Kidney capillary endothelial cell (primary cell): ENCODE measurements at places on chromosomes 2 and 18.

DNA sequence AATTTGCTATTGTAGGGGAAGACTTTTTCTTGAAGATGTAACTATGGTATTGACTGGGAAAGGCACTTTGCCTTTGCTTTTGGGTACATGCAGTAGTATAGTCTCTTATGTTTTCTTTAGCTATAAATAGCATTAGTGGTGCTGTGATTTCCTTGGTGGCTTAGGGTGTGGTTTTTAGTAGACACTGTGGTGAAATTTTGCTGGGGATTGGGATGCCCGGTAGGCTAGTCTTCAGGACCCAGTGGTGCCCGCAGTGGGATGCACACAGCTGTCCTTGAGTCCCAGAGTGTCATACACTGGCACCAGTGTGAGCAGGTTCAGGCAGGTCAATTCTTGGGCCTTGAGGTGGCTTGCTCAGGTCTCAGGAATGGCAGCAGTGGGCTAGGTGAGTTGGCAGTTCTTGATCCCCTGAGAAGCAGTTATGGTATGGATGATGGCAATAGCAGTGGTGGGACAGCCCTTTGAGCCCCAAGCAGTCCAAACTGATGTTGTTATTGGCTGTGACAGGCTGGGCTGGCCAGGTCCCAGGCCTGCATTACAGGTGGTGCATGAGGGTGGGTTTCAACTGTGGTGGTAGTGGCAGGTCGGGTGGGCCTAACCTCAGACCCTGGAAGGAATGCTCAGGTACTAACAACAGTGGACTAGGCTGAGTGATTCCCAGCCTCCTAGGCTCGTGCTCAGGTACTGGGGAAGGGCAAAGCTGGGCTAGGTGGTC is 124.3 kb downstream of the XRCC5 start:
- DNase-seq = no peak

DNA sequence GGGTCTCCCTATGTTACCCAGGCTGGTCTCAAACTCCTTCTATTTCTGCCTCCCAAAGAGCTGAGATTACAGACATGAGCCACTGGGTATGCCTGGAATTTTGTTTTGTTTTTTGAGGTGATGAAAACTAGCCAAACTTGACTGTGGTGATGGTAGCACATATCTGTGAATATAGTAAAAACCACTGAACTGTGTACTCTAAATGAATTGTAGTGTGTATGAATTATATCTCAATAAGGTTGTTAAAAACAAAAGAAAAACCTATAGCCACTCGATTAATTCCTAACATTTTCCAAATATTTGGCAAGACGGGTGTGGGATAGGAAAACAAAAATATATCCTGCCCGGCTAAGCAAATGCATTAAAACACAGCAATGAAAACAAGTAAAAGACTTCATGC is 1302.3 kb upstream of the CHAC2 start:
- no peak for DNase-seq

DNA sequence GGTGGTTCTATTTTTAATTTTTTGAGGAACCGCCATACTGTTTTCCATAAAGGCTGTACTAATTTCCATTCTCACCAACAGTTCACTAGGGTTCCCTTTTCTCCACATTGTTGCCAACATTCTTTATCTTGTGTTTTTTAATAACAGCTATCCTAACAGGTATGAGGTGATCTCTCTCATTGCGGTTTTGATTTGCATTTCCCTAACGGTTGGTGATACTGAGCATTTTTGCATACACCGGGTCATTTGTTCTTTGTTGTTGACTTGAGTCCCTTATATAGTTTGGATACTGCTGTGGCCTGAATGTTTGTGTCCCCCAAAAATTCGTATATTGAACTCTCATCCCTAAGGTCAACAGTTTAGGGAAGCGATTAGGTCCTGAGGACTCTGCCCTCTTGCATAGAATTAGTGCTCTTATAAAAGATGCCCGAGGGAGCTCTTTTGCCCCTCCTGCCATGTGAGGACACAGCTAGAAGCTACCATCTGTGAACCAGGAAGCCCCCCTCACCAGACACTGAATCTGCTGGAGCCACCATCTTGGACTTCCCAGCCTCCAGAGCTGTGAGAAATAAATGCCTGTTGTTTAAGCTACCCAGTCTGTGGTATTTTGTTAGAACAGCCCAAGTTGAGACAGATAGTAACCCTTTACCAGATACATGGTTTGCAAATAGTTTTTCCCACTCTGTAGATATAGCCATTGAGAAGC is 4.7 kb downstream of the IMP4 start:
- no peak for DNase-seq

DNA sequence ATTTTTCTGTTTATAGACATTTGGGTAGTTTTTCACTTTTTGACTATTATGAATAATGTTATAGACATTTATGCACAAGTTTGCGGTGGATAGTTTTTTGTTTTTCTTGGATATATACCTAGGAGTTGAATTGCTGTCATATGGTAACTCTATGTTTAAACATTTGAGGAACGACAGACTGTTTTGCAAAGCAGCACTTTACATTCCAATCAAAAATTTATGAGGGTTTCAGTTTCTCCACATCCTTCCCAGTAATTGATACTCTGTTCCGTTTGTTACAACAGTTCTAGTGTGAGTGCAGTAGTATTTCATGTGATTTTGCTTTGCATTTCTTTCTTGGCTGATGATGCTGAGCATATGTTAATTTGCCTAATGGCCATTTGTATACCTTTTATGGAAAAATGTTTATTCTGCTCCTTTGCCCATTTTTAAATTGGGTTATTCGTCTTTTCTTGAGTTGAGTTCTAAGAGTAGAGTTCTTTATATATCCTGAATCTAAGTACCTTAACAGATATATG is 617.3 kb upstream of the LRATD1 start:
- DNase-seq = no peak

- DNase-seq = no peak
These were observed 2.0 kb downstream of the DLX1 start for GRCh38 chr2:172087207-172087779.

DNA sequence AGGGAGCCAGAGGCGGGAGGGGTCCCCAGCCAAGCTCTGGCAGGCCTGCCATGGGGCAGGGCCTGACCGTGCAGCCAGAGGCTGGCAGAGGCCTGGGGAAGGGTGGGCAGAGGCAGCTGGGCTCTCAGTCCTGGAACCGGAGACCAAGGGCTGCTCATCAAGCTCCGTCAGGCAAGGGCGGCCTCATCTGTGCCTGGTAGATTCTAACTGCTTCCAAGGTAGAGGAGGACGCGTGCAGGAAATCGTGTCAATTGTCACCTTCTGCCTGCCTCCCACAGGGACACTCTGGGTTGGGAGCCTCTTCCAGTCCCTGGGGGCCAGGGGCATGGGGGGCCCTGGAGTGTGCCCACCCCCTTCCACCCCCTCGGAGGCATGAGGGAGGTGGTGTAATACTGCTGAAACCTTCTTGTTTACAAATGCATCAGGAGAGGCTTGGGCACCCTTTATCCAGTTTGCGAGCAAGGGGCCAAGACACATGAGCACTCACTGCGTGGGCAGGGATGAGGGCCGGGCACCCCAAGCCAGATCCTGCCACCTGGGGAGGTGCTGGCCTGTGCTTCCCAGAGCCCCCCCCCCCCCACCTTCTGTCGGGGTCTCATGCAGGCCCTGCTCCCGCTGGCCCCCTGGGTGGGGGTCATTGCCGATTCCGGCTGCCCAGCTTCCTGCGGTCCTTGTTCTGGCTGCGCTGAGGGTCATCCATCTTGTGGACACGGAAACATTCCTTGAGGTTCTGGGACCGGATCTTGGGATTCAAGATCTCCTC is 9.0 kb downstream of the SNORC start:
- no peak for DNase-seq

GRCh38 chr2:165219481-165219880 is 15.6 kb upstream of the SCN3A start:
- DNase-seq = no peak

- DNase-seq = no peak
These were observed 58.2 kb downstream of the ANKMY1 start for GRCh38 chr2:240499309-240500301.

DNA sequence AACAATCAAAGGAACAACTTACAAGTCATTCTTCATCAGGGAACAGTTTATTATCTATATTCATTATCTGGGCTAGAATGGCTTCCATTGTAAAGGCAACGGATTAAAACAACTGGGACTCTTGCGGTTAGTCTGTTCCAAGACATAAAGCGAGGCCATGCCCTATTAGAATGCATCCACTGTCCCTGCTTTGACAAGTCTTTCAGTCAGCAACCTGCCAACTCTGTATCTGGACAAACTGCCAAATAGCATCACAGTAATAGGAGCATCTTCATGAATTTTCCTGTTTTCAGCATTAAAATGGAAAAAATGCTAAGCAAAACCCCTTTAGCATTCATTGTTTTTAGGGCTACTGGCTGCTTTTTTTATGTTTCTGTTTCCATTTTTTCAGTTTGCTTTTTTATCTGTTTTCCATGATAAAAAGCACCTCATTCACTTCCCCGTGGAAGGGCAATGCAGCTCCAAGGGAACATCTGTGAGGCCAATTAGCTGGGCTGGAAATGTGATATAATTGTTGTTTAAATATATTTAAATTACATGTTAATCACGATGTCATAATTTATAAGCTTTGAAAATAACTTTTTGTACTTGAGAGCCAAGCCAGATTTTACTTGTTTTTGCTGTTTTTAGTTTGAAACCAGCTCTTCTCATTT is 834.3 kb downstream of the CPS1 start:
- no peak for DNase-seq

DNA sequence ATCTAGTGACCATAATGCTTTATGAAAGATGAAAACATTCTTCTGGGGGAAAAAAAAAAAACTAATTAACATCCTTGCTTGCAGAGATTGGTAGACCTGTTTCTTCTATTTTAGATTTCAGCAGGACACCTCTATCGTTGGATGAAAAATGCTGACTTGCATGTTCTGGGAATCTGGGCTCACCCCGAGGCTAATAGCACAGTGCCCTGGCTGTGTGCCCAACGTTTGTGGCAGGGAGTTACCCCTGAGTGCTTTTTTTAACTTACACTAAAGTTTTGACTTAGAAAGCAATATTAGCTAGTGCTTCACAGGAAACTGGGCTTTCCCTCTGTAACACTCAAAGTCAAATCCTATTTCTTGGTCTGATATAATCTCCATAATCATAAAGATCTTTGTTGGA is 233.2 kb downstream of the SLC8A1 start:
- no peak for DNase-seq

GRCh38 chr2:117308861-117309770 is 505.4 kb upstream of the DDX18 start:
- no peak for DNase-seq

- no peak for DNase-seq
These were observed 1122.8 kb upstream of the CELF4 start for GRCh38 chr18:38688416-38688815.

- DNase-seq = no peak
These were observed 48.2 kb downstream of the ADI1 start for GRCh38 chr2:3470856-3471737.

GRCh38 chr18:2961821-2962220 is 51.1 kb downstream of the LPIN2 start:
- DNase-seq = no peak

DNA sequence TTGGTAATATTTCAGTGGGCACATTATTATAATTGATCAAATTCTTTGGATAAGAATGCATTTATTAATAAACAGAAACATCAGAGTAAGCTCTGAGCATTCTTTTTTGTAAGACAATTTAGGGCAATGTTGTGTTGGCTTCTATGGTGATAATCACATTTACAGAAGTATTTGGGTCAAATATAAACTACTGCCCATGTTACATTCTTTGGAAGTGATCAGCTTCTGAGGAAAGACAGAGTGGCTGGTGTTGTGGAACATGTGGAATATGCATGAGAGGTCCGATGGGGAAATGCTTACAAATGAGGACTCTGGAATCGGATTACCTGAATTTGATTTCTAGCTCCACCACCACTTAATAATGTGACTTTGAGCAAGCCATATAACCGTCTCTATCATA is 19.4 kb downstream of the SERPINB13 start:
- DNase-seq = no peak

GRCh38 chr18:47809420-47809819 is 121.0 kb downstream of the SMAD2 start:
- no peak for DNase-seq

DNA sequence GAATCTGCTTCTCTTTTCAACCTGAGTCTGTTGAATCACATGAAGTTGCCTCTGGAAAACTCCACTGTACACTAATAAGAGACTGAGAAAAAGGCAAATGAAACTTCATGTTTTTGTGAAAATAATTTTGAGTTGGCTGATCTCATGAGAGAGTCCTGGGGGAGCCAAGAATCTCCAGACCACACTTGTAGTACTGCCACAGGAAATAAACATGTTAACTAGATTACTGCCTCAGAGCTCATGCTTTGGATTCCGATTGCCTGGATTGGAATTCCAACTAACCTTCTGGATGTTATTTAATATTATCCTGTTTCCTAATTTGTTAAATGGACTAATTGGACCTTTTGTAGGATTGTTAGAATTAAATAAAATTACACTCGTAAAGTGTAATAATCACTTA is 25.2 kb downstream of the NUP35 start:
- DNase-seq = no peak

- DNase-seq = no peak
These were observed 141.5 kb upstream of the FIGN start for GRCh38 chr2:163877316-163877715.

DNA sequence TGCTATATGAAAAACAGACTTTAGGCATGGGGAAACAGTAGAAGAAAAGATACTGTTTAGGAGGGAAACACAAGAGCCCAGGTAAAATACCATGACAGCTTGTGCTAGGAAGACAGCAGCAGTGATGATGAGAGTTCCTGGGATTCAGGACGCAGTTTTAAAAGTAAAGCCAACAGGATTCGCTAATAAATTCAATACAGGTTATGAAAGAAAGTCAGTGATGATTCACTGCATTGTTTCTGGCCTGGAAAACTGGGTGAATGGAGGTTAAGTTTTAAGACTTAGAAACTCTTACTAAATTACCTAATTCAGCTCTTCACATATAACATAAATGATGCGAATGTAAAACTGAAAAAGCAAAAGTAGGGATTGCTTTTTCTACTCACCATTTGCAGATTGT is 27.9 kb upstream of the RNU4ATAC start:
- no peak for DNase-seq

DNA sequence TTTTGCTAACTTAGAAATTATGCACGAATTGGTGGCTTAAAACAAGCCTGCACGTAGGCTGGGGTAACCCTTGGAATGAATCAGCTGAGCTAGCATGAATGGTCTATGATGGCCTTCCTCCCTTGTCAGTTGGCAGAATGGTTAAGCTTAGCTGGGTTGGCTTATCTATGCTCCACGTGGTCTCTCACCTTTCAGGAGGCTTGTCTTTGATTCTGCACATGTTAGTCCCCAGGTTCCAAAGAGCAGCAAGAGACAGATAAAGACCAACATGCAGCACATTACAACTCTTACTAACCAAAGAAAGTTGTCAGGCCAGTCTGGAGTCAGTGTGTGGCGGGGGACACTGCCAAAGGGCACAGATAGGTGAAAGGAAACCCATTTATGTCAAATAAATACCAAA is 700.9 kb upstream of the SYT4 start:
- DNase-seq = no peak

DNA sequence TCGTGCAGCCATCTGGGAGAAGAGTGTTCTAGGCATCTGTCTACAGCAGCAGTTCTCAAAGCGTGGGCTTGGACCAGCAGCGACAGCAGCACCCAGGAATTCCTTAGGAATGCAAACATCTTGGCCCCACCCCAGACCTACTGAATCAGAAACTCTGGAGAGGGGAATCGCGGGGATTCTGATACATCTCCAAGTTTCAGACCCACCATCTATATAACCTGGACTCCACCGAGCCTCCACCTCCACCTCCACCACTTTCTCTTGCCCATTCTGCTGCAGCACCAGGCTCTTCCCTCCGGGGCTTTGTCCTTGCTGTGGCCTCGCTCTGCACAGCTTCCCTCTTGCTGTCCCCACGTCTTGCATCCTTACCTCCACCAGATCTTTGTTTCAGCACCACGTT is 256.4 kb downstream of the BCL2 start:
- no peak for DNase-seq

- DNase-seq = no peak
These were observed 70.5 kb downstream of the KCNG2 start for GRCh38 chr18:79868168-79868784.
